ENCODE measurements at places on chromosomes 16 and 17.

DNA sequence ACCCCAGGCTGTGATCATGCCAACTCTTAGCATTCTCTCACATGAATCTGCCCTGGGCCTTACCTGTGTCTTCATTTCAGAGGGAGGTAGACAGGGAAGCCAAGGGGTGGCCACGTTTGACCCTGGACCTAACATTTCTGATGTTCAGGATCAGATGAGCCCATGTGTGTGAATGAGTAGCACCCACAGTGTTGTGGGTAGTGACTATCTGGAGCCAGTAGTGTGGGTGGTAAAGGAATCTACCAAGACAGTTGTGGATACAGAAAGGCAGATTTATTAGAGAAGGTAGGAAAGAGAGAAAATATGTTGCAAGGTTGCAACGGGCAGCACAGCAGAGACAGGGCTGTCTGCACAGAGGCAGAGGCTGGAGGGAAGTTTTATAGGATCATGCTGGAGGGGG lies 60.5 kb downstream of the TK2 start:
- peak; percentile 51 for DNase-seq

GRCh38 chr16:51150888-51151320 lies at the start of gene SALL1:
Gene SALL1, minus strand, starts transcription at chr16:51151270. Its CDS starts 29 bp downstream, at chr16:51151241.
- no peak for DNase-seq

DNA sequence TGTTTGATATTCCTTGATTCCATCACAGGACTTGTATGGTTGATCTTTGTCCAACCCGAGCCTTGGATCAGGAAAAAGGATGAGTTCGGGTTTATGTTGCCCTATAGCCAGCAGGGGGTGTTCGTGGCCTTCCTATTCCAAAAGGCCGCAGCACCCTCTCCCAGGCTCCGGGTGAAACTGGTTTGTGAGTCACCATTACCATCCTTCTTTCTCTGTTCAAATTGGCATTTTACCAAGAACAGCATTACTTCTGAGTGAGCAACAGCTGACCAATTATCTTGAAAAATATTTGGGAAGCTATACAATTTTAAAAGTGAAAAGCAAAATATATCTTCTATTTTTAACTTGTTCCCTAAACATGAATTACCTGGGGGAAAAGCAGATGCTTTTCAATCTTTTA lies 24.3 kb upstream of the KRT20 start:
- DNase-seq, result peak; percentile 89

DNA sequence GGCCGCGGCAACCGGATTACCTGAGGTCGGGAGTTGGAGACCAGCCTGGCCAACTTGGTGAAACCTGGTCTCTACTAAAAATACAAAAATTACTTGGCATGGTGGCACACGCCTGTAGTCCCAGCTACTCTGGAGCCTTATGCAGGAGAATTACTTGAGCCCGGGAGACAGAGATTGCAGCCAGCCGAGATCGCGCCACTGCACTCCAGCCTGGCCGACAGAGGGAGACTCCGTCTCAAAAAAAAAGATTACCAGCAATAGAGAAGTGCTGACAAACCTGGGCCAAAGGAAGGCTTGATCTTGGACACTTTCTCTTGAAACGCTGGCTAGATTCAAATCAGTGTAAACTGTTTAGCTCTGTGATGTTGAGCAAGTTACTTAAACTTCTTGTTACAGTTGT lies 4.3 kb downstream of the MT1H start:
- no peak for DNase-seq

GRCh38 chr16:6204945-6205344 lies 1107.3 kb upstream of the EEF2KMT start:
- no peak for DNase-seq

GRCh38 chr17:38761612-38762011 lies 9.1 kb downstream of the PSMB3 start:
- no peak for DNase-seq

- peak; percentile 86 for DNase-seq
Observed at GRCh38 chr17:40550608-40551007, 14.7 kb downstream of the CCR7 start.

GRCh38 chr16:89023621-89024511 lies 46.9 kb upstream of the CBFA2T3 start:
- DNase-seq, result no peak

GRCh38 chr17:27575912-27576252 lies 55.1 kb upstream of the LGALS9 start:
- no peak for DNase-seq

GRCh38 chr16:51854401-51854951 lies 692.5 kb downstream of the TOX3 start:
- peak; percentile 9 for DNase-seq
